ENCODE measurements at places on chromosomes 2 and 18.
A peak's percentile ranks its signal among the peaks of the same experiment; 100 is the strongest.

DNA sequence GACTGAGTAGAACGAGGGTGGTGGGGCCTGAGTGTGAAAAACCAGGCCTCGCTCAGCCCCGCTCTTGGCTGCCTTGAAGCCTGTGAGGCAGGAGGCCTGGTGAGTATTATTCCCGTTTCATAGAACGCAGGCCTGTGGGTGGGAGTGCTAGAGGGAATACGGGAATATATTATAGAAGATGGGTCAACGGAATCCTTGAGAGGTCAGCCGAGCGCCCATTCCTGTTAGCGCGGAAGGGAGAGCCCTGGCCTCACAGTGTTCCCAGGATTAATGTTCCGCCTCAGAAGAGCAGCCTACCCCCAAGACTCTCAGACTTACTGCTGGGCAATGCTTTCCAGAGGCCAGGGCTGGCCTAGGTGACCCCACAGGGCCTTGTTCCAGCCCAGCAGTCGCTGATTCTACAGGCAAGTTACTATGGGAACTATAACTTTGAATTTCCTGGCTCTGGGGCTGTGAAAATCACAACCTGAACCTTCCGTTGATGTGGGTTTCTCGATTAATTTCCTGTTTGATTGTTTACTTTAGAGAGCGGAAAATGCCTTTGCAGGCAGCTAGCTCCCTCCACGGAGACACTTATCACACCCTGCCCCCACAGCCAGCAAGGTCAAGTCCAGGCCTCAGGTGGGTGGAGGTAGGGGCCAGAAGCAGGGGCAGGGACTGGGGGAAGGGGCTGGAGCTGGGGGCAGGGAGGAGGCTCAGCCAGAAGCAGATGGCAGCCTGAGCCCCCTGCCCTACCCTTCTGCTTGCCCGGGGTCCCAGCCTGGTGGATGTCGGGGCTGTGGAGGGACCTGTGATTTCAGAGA, 108.3 kb downstream of the SMAD7 start:
- DNase-seq: no peak

- no peak for DNase-seq
Measured at GRCh38 chr18:9688036-9688741, 19.9 kb upstream of the RAB31 start.

GRCh38 chr2:47735912-47736311, 47.0 kb upstream of the MSH6 start:
- DNase-seq: no peak

DNA sequence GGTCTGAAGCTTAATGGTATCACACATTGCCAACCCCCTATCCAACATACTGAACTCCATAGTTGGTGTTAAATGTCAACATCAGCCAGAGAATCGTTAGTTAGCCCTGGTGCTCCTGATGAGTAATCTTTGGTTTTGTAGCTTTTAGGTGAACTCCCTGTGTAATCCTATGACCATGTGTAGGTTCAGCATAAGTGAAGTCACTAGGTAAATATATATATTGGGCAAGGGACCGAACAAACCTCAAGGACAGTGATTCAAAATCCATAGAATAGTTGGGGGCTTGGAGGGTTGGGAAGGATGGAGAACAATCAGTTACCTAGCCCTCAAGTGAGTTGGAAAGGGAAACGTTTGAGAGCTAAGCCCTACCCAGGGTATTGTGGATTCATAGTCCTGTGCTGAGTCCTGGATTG, 16.0 kb upstream of the AP1S3 start:
- DNase-seq: no peak

DNA sequence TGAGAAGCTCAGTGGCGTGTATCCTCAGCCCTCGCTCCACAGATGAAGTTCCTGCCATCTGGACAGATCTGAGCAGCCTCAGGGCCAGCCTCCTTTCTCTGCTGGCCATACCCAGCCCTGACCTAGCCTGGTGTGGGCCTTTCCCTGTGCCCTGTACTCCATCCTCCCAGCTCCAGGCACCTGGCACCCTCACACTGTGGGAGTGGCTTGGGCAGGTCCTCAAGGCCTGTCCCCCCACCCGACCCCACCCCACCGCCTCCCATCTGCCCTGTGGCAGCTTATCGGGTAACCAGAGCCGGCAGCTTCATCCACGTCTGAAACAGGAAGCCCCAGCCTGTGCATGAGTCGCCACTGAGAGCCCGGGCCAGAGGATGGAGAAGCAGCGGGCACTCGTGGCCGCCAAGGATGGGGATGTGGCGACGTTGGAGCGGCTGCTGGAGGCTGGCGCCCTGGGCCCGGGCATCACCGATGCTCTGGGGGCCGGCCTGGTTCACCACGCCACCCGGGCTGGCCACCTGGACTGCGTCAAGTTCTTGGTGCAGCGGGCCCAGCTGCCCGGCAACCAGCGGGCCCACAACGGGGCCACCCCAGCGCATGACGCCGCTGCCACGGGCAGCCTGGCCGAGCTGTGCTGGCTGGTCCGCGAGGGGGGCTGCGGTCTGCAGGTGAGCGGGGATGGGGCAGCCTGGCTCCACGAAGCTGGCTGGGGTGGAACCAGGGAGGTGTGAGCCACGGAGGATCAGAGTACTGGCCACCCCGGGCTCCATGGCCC, at the start of gene ESPNL:
TSS of gene ESPNL (plus strand) at position 292 of the 772 bp plus-strand sequence. CDS start at position 372, 80 bp downstream.
- no peak for DNase-seq

- no peak for DNase-seq
Measured at GRCh38 chr2:216996279-216996845, 136.5 kb upstream of the TNP1 start.

GRCh38 chr2:176589825-176590440, 320.7 kb downstream of the MTX2 start:
- no peak for DNase-seq

GRCh38 chr2:29777161-29777560, 144.2 kb downstream of the ALK start:
- no peak for DNase-seq

- DNase-seq: peak; percentile 76
Measured at GRCh38 chr2:86623494-86624266, at the start of gene RNF103. TSS of gene RNF103 (minus strand) at chr2:86623865. CDS start at chr2:86622886, 979 bp downstream.

DNA sequence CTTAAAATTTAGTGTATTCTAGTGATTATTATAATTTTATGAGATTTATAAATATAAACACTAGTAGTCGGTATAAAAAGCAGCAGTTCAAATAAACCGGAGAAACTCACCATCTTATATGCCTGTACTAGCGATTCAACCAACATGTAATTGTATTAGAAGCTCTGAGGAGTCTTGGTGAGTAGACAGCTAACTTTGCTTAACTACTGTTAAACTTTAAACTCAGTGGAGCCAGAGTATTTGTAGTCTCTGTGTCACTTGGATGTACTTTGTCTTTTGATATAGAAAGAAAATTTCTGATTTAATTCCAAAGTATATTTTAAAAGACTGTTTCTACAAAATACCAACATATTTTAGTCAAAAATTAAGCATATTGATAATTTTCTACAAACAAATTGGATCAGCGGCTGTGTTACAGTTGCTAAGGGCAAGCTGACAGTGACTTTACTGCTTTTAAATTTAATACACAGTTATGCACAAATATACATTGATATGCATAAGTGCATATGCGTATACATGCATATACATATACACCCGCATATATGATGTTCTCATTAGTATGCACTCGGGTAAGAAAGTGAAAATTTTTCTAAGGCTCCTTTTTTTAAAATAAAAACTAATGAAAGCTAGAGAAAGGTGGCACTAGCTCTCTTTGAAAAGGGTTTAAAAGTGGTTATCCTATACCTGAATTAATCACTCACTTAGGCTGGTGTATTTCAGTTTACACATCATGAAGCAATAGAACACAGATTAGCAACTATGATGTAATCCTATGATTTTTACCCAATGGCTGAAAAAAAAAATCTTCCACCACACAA, 374.5 kb downstream of the NCKAP5 start:
- no peak for DNase-seq

DNA sequence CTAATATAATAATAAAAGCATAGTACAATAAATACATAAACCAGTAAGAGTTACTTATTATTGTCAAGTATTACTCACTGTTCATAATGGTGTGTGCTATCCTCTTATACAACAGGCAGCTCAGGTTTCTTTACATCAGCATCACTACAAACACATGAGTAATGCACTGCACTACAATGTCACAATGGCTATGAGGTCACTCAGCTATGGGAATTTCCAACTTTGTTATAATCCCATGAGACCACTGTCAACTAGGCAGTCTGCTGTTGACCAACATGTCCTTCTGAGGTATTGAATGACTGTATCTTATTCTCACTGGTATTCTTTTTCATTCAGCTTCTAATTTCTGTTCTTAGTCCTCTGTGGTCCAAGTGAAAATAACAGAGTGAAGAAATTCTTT, 250.4 kb upstream of the DSEL start:
- DNase-seq: no peak

DNA sequence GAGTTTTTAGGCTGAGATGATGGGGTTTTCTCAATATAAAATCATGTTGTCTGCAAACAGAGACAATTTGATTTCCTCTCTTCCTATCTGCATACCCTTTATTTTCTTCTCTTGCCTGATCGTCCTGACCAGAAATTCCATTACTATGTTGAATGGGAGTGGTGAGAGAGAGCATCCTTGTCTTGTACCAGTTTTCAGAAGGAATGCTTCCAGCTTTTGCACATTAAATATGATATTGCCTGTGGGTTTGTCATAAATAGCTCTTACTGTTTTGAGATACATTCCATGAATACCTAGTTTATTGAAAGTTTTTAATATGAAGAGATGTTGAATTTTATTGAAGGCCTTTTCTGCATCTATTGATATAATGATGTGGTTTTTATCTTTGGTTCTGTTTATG, 181.8 kb downstream of the GBX2 start:
- no peak for DNase-seq

- DNase-seq: no peak
Measured at GRCh38 chr2:99808361-99809200, 318.8 kb upstream of the REV1 start.

DNA sequence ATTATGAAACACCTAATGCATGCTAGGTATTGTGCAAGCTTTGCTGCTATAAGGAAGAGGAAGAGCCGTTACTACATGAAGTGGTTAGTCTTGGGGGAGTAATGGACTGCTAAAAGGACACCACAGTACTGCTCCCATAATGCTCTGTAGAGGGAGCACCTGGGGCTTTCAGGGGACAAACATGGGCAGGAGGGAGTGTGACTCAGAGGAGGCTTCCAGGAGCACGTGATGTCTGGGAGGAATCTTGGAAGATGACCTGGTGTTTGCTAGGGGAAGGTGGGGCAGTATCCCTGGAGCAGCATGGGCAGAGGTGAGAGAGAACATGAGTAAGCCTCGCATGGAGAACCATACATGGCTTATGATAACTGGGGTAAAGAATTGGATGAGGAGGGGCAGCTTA, 18.8 kb downstream of the MAPK4 start:
- no peak for DNase-seq

- no peak for DNase-seq
Measured at GRCh38 chr2:20021405-20022009, 9.0 kb upstream of the MATN3 start.

GRCh38 chr2:96923810-96924774, 54.2 kb upstream of the SEMA4C start:
- DNase-seq: no peak

DNA sequence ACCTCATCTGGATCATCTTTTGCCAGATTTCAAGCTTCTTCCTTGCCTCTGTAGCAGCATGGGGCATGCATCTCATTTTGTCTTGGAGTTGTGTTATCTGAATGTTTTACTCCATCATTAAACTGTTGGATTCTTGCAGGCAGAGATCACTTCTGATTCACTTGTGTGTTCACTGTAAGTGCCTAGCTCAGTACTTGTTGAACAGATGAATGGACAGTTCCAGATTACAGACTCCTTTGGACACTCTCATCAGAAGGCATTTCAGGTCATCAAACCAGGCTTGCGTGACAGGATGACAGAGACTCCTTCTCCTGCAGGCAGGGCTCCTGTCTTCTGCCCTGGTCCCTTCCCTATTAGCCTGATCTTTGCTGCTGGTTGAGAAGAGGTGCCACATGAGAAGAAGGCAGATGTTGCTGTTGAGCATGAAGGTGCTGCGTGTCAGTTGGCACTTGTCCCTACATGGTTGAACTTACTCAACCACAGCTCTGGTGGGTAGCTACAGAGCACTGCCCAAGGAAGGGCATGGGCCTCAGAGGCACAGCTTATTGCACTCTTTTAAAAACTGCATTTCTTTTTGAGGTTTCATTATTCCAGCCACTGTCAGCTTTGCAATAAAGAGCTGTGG, 58.9 kb downstream of the INPP4A start:
- no peak for DNase-seq

- no peak for DNase-seq
Measured at GRCh38 chr2:240435948-240436682, 652 bp downstream of the GPC1 start.

GRCh38 chr2:69797836-69798289, 31.6 kb upstream of the GMCL1 start:
- no peak for DNase-seq

GRCh38 chr2:86807468-86808275, 17.0 kb upstream of the CD8A start:
- no peak for DNase-seq

GRCh38 chr2:63658176-63658968, 69.6 kb downstream of the MDH1 start:
- DNase-seq: no peak

DNA sequence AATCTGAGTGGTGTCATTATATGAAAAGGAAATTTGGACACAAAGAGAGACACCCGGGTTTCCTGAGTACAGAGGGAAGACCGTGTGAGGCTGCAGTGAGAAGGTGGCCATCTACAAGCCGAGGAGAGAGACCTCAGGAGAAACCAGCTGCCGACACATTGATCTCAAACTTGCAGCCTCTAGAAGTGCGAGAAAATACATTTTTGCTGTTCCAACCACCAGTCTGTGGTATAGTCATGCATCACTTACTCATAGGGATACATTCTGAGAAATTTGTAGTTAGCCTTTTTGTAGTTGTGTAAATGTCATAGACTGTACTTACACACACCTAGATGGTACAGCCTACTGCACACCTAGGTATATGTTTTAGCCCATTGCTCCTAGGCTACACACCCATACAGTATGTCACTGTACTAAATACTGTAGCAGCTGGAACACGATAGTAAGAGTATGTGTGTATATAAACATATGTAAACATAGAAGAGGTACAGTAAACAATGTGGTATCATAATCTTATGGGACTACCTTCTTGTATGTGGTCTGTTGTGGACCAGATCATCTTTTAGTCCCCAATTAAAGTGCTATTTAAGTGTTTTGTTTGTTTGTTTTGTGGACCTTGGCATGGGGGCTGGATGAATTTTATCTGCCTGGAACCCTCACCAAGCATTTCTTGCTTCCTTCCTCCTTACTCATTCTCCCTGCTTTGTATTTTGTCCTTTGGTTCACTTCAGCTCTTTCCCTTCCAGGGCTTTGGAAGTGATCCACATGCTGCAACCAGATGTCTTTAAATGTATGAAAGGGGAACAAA, 38.3 kb upstream of the SESTD1 start:
- DNase-seq: no peak

- DNase-seq: no peak
Measured at GRCh38 chr18:10020171-10020570, 106.4 kb downstream of the VAPA start.

GRCh38 chr2:3173031-3173430, 204.6 kb downstream of the EIPR1 start:
- no peak for DNase-seq

DNA sequence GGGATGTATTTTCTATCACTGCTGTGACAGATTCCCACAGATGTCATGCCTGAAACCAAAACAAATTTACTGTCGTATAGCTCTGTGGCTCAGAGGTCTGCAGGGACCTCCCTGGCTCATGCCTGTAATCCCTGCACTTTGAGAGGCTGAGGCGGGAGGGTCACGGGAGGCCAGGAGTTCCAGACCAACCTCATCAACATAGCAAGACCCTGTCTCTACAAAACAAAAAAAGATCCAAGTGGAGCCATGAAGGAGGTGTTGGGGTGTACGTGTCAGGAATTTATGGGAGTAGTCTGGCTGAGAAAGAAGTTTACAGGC, 51.0 kb upstream of the FAHD2A start:
- no peak for DNase-seq

GRCh38 chr18:64294967-64295366, 146.1 kb upstream of the LINC00305 start:
- no peak for DNase-seq

All from NCI-H446 (cell line).